ENCODE measurements at places on chromosomes 6 and 20.

DNA sequence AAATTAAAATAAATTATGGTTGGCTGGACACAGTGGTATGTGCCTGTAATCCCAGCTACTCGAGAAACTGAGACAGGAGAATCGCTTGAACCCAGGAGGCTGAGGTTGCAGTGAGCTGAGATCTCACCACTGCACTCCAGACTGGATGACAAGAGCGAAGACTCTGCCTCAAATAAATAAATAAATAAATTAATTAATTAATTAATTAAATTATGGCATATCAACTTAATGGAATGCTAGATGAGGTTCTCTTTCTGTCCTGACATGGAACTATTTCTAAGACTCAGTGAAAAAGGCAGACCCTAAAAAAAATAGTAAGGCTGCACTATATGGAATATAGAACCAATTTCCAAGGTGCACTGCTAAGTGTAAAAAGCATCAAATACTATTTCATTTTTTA lies 4.8 kb downstream of the SRPK1 start:
- no peak for DNase-seq

DNA sequence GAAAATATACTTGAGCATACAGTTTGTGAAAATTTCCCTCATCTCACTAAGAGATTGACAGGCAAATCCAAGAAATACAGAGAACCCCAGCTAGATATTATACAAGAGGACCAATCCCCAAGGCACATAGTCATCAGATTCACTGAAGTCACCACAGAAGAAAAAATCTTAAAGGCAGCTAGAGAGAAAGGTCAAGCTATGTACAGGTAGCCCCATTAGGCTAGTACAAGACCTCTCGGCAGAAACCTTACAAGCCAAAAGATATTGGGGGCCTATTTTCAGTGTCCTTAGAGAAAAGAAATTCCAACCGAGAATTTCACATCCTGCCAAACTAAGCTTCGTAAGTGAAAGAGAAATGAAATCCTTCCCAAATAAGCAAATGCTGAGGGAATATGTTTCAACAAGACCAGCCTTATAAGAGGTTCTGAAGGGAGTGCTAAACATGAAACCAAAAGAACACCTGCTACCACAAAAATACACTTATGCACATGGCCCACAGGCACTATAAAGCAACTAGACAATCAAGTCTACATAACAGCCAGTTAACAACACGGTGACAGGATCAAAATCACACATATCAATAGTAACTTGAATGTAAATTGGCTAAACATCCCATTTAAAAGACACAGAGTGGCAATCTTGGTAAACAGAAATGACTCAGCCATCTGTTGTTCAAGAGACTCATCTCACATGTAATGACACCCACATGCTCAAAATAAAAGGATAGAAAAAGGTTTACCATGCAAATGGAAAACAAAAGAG lies 96.3 kb downstream of the FHL5 start:
- DNase-seq = no peak

- peak; percentile 62 for DNase-seq
Observed at GRCh38 chr6:37314487-37315156, 39.2 kb upstream of the RNF8 start.

GRCh38 chr6:160077526-160077925 lies 44.1 kb upstream of the SLC22A1 start:
- DNase-seq = no peak

DNA sequence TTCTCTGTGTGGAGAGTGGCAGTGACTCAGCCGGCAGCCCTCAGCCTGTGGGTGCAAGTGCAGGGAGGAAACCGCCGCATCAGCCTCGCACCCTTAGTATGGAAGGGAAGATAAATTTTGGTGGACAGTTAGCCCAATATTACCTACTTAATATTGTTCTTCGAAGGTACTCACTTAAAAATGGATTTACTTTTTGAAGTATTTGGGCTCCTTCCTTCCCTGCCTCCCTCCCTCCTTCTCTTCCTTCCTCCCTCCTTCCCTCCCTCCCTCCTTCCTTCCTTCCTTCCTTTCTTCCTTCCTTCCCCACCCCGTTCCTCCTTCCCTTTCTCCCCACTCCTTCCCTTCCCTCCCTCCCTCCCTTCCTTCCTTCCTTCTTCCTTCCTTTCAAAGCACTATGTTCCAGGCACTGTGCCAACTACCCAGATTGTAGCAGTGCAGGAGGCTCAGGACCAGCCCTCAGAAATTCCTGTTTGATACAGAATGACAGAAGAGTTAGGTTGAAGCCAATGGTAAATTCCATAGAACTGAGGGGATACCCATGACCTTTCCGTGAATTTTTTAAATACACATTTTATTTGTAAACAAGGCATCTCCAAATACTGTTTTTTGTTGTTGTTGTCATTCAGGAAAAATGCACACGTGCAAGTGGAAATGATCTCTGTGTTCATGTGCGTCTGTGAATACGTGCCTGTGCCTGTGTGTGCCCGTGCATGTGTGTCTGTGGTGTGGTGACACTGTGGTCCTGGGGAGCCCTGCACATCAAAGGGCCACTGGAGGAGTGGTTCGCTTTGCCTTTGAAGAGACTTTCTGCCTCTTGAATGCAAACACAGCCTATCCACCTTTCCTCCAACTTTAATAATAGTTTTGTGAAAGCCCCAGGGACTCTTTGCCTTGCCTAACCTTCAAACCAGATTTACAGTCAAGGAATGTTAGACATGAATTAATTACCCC lies 141.7 kb downstream of the EDN3 start:
- no peak for DNase-seq

DNA sequence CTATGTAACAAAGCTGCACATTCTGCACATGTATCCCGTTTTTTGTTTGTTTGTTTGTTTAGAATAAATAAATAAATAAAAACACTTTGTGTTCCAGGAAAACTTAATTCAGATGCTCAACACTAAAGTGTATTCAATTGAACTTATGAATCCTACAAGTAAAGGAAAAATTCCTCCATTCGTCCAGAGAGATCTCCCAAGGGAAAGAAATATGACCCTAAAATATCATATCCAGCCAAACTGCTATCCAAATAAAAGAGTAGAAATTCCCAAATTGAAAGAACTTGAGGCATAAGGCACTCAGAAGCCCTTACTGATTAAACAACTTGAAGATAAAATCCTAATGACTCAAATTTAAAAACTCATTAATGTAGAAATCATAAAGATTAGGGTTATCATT lies 90.4 kb downstream of the MOXD1 start:
- DNase-seq = no peak

DNA sequence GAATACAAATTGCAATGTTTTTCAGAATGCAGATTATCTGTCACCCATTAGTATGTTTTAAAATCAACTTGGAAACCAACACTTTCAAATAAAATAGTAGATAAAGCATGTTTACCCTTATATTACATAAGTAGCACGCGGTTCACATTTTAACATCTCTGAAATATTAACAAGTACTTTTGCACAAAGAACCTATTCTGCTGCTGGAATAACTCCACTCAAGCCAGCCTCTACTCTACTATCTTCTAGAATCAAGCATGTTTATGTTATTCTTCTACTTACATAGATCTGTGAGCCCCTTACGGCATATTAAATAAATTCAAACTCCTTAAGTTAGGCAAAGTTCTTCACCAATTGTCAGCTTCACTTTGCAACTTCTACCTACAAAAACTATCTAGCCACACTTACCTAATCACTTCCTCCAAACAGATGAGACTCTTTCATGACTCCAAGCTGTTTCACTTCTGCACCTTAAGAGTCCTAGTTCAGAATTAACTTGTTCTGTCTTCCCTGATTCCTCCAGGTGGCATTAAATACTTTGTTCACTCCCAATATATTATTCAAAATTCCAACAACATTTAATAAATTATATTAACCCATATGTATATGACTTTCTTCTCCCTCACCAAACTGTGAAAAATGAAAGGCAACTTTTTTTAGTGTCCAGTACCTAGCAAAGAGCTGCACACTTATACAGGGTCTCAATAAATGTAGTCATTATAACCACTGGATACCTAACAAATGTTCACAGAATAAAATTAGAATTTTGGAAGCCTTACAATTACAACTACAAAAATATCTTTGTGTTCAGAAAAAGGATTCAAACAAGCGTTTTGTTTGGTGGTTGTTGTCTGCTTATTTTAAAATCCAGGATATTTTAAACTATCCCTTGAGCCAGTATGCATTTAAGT lies 12.1 kb downstream of the CEP85L start:
- peak; percentile 29 for DNase-seq

DNA sequence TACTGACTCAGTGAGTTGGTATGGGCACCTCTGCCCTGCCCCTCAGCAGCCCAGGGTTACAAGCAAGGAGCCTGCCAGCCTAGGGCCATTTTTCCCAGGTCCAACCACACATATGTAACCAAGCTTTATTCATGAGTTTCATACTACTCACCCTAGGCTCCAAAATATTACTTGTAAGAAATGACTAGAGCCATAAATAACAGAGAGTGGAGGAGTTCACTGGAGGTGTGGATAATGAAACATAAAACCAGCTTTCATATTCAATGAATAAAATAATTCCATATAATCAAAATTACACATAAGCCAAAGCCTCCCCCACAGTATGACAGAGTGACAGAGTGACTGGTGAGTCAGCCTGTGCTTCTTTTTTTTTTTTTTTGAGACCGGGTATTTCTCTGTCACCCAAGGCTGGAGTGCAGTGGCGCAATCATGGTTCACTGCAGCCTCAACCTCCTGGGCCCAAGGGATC lies 229.8 kb upstream of the SASH1 start:
- DNase-seq = no peak

DNA sequence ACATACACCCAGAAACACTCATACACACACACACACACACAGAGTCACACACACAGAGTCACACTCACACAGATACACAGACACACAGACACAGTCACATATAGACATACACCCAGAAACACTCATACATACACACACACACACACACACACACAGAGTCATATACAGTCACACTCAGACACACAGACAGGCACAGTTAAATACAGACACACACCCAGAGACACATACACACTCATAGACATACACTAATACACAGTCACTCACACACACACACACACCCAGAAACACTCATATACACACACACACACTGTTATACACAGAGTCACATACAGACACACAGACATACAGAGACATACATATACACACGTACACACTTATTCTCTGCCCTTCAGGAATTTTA lies 250.9 kb downstream of the QKI start:
- DNase-seq = no peak

DNA sequence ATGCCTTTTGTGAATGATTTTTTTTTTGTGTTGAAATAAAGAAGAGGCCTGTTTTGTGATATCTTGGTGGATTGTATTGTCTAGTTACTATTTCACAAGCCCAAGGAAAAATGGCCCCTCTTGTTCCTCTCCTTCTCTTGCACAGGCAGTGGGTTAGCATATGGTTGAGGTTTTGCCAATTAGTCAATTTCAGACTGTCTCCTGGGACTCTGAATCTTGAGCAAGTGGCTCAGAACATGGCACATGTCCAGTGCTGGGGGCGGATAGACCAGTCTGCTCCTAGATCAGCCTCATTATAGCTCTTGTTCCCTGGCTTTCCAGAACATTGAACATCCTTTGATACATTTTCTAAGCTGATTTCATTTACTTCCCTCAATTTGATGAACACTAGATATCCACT lies 589.2 kb downstream of the PHF3 start:
- DNase-seq = no peak

GRCh38 chr20:56676001-56676400 lies 46.9 kb downstream of the TFAP2C start:
- DNase-seq = no peak

DNA sequence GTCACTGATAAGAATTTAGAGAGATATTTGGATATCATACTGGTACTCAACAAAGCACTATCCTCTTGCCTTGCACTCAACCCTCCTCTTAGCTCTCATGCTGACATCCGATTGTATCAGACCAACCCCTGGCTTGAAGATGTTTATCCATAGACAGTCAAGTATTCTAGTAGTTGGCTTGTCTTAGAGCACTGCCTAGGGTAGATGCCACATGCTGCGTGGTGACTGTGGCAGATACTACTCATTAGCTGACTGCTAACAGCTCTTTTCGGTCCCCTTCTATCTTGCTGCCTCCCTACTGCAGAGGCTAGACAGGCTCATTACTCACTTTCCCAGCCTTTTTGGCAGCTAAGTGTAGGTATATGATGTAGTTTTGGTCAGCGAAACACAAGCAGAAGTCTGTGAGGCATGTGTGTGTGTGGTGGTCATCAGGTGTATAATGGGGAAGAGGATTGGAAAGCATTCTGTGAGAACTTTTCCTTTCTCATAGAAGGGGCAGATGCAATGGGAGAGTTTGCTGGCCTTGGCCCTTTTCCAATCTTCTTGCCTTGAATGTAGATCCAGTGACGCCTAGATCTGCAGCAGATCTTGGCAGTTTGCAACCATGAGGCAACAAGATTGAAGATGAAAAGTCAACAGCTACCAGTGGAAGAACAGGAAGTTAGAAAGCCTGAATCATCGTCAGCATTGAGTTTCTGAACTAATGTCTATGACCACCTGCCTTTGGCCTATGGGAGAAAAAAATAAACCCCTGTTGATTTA lies 4.4 kb upstream of the IFNGR1 start:
- DNase-seq = no peak

- no peak for DNase-seq
Observed at GRCh38 chr6:6835223-6835503, 246.6 kb downstream of the LY86 start.

- no peak for DNase-seq
Observed at GRCh38 chr6:114580882-114581281, 238.1 kb upstream of the HS3ST5 start.

All from GM10248 (cell line).